ENCODE measurements at places on chromosomes 2 and 18.
A peak's percentile ranks its signal among the peaks of the same experiment; 100 is the strongest.

DNA sequence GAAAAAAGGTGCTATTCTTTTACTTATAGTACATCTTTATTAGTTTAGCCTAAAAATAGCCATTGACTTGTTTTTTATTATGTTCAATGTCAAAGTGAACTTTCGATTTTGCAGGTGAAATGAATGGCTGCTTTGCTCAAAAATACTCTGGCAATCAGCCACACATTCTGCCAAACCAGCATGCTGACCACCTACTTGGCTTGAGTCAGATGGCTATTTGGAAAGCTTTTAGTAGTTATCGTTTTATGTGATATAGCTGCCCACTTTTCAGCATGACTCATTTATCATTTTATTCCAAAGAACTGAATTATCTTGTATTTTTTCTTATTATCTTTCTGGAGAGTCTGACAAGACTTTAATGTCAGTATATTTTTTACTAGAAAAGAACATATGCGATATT, 1615.8 kb upstream of the TMEFF2 start:
- DNase-seq, result no peak

GRCh38 chr2:176682278-176682677, 413.0 kb downstream of the MTX2 start:
- peak; percentile 12 for DNase-seq

DNA sequence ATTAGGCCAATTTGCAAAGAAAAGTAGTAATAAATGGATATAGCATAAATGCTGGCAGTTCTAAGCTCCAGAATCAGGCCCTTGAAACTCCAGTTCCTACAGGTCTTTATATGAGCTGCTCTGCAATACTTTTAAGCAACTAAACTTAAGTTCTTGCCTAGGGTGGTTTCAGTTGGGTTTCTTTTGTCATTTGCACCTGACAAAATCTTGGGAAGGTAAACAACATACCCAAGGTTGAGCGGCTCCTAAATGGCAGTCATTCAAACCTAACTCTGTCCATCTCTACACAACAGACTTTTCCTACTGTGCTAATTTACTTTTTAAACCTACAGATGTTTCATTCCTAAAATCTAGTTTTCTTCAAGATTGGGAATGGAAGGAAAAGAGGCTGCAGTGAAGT, 9.3 kb upstream of the KANSL1L start:
- DNase-seq, result no peak

- DNase-seq, result no peak
Measured at GRCh38 chr2:129492548-129492947, 486.9 kb upstream of the RAB6C start.

- no peak for DNase-seq
Measured at GRCh38 chr2:59312029-59312428, 1070.9 kb upstream of the FANCL start.

- DNase-seq, result no peak
Measured at GRCh38 chr18:62637807-62638687, 77.3 kb upstream of the PHLPP1 start.

DNA sequence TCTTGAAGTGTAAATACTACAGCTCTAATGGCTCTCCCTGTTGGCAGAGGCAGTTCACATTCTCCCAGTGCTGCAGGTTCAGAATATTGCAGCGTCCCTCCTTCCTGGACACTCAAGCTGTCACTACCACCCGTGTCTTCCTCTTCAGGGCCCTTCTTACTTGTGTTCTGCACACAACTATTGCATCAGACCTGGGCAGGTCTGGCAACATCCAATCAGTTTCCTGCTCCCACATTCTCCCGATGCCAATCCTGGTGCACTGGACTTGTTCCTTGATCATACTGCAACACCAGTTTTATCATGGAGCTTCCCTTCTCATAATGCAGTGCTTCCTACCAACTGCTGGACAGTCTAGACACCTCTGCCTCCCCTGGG, 161.5 kb downstream of the CAPN13 start:
- DNase-seq, result no peak

DNA sequence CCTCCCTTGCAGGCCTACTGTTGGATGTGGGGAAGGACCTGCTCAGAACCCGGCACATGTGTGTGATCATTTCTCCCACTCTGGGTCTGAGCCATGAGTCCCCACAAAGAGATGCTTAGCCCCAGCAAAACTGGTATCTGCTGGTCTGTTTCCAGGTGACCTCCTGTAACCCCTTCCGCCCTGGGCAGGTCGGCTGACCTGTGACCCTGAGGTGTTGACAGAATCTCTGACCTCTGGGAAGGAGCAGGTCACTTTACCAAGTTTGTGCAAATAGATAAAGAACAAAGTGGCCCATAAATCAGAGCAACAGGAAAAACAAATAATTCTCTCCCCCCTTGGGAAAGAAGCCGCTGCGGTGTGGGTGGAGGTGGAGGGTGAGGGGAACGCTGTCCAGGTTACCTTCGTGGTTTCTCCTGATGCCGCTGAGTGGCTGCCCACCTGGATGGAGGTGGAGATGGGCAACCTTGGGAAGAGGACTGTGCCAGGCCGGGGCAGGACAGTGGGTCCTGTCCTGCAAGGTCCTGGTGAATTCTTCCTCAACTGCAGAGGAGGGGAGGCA, 174.0 kb upstream of the MYCN start:
- DNase-seq, result no peak

- DNase-seq, result no peak
Measured at GRCh38 chr2:29215073-29215472, 99.9 kb downstream of the CLIP4 start.

DNA sequence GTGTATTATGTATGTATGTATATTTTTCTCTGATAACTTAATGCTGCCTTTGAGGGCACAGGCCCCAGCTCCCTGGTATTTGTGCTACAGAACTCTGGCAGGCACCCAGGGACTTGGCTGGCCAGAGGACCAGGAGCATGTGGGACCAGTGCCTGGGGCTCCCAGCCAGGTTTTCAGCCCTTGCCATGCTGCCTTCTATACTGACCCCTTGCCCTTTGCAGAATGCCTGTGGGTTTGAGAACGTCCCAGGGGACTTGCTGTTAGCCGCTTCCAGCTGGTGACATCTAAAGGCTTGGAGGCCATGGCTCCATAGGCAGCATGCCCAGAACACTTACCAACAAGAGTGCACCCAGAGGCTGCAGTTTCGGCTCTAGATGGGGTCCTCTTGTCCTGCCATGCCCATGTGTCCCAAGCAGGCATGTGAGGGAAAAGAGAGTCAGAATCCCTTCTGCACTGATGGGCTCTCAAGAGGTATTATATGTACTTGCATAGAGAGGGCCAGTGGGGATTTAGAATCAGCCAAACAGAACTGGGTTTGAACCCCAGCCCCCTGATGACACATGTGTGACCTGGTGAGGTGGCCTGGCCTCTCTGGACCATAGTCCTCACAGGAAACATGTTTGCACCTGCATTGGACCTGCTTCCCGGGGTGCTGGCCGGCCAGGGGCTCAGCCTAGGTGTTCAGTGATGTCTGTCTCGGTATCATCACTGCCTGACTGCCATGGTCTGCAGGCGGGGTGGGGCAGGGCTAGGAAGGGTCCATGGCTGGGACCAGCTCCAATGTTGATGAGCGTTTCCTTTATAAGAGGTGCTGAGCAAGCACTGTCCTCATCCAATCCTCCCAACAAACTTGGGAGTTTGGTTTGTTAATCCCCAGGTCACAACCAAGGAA, 119.2 kb upstream of the FHL2 start:
- peak; percentile 72 for DNase-seq

DNA sequence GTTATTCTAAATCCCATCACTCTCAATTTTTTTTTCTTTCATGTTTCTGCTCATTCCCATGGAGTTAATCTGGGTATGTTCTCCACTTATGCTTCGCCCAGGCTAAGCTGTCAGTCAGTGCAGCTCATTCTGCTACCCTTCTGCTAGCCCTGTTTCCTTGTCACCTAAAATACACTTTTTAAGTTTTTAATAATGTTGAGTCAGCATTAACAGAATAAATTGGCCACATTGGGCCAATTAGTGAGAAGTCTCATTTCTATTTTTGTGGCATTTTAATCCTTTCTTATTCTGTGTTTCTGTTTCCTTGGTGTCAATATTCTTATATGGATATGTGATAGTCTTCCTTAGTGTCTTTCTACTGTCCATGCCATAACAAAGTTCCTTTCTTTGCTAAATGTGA, 1126.2 kb downstream of the DPP10 start:
- no peak for DNase-seq

DNA sequence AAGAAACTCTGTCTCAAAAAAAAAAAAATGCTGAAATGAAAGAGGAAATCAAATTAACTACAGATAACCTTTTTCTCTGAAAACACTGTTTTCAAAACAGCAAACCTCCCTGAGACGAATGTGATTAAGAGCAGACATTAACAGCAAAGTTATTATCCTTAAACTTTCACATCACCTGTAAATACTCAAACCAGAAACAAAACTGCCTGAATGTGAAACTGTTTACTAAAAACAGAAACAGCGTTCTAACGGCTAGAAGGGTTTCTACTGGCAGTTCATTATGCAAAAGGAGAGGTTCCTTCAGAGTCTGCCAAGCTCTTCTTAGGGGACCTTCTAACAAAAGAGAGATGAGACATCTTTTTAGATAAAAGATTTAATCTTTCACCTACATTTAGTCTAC, 45.9 kb downstream of the PNO1 start:
- DNase-seq, result no peak

DNA sequence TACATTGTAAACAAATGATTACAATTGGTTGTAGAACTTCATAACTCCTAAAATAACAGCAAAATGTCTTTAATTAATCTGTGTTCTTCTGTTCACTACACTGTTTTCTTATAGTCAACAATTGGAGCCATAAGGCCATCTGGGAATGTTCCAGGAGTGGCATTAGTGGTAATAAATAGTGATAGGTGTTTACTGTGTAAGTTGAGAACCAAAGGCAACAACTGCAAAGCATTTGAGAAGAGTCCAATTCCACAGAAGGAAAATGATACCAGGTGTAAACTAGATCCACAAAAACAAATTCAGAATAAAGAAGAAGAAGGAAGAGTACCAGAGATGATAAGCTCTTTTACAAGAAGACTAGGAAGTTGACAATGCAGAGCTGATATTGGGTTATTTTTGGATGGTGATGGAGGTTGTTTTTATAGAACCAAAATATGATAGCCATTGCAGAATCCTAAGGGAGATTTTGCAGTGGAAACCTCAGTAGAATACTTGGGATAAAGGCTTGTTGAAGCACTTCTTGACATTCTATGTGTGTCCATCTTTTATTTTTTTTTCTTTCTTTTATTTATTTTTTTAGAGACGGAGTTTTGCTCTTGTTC, 52.9 kb downstream of the ANTXR1 start:
- DNase-seq, result no peak

Data from fibroblast of the conjunctiva (primary cell).